ENCODE measurements at places on chromosomes 12 and 14.

GRCh38 chr14:91367173-91368171 is 50.1 kb downstream of the CCDC88C start:
- DNase-seq = peak; percentile 90

- peak; percentile 12 for DNase-seq
Measured at GRCh38 chr14:75291331-75291730, 12.7 kb downstream of the FOS start.

- peak; percentile 61 for DNase-seq
Measured at GRCh38 chr12:32877601-32878459, 18.7 kb downstream of the PKP2 start.

GRCh38 chr12:126480451-126480850 is 1415.2 kb downstream of the AACS start:
- DNase-seq = no peak

GRCh38 chr12:2332236-2332635 is 279.4 kb downstream of the CACNA1C start:
- DNase-seq = no peak

- no peak for DNase-seq
Measured at GRCh38 chr12:2212971-2213869, 160.4 kb downstream of the CACNA1C start.

All from upper lobe of left lung (tissue), 6 donors.